ENCODE measurements at places on chromosomes 11 and 22.

DNA sequence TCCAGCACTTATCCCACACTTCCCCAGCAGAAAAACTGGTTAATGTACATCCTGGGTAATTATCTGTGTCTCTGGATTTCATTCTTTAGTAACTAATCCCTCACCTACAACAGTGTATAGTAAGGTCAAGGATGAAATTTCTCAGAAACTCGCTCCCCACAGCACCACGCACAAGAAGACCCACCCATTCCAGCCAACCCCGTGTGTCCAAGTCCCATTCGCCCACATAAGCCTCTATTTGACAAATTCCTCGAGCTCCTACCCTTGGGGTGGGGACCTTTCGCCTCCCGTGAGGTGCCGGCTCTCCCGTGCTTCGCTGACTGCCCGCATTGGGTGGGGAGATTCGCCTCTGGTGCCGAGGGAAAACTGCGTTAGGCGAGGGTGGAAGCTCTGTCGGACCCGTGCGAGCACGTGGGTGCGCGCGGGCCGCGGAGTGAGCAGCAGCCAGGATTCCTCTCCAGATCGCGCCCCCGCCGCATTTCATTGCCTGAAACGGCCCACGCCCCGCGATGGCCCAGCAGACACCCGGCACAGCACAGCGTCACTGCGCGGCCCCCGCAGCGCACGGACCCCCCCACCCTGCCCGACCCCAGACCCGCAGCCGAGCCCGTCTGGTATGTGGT lies 866 bp downstream of the EXPH5 start:
- DNase-seq, result peak; percentile 5

DNA sequence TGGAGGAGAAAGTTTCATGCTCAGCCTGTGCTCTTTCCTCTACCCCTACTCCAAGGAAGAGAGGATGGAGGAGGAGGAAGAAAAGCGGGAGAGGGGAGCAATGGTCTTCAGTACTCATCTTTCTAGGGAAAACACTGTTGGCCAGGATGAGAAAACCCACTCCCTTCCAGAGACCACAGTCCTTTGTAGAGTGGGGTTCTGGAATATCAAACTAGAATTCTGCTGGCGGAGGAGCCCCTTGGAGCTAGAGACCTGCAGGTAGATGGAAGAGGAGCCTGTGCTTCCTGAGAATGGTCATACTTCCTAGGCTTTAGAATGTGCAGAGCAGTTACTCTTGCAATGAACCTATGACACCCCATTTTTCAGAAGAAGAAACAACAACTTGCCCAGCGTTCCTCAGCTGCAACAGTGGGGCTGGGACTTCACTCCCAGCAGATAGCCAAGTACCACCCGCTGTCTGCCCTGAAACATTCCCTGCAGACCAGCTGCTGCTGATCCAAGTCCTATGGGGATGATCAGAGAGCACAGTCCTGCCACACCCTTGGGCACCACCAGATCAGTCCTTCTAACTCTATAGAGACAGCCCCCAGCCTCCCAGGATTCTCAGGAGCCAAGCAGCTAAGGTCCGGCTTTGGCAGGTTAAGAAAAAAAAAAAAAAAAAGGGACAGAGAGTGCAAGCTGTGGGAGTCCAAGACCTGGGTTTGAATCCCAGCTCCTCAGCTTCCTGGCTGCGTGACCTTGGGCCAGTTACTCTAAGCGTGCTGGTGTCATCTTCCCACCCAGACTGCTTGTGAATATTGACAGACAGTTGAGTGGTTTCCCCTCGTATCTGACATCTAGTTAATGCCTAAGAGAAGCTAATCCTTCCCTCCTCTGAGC lies 664 bp downstream of the PTGDR2 start:
- no peak for DNase-seq

GRCh38 chr11:126348806-126349582 lies 6.5 kb upstream of the ST3GAL4 start:
- no peak for DNase-seq

GRCh38 chr22:45504373-45505341 lies 2.0 kb downstream of the FBLN1 start:
- DNase-seq, result no peak

DNA sequence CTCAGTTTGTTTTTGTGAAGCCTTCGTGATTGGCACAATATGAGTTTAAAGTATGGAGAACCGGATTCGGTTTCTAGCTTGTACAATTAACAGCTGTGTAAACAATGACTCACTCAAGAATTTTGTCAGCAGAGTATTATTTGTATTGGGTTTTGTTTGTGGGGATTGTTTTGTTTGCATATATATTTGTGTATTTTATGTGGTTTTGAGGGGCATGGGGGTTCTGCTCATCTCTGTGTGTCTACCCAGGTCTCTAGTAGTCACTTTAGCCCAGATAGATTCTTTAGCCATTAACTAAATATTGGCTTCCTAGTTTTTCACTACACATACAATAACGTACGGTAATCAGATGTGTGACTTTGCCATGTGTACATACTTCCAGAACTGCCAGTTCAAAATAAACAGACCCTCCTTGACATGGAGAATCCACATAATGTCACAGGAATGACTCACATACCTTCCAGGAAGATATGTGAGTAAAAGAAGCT lies 7.5 kb upstream of the MS4A7 start:
- DNase-seq, result peak; percentile 11

- no peak for DNase-seq
These were observed 175.4 kb downstream of the CTTN start for GRCh38 chr11:70573701-70574151.

- no peak for DNase-seq
These were observed 416.5 kb downstream of the GUCY1A2 start for GRCh38 chr11:106601684-106602297.

GRCh38 chr22:43508489-43508888 lies 96.7 kb downstream of the MPPED1 start:
- no peak for DNase-seq
